Activated T-helper 1 cell treated with anti-CD3 and anti-CD28 coated beads, Interleukin-12 subunit alpha, Interleukin-12 subunit beta, Interleukin-2, Interleukin-4 antibody, amounts not matched to agents 30 ng/mL and 10 ng/mL and 1 ng/mL, durations not matched to agents 14 hours and 24 hours and 36 hours (primary cell): ENCODE measurements at places on chromosomes 12 and 14. TPM values are rescaled to one million over a fixed set of nuclear protein-coding genes. Genes with fewer than 3 reads are reported as not detected.

DEGS2 gene
- total RNA-seq = 0.31 and 1.1 TPM in 2 replicates

SSTR1 gene
- total RNA-seq = not detected in 2 replicates

DNA sequence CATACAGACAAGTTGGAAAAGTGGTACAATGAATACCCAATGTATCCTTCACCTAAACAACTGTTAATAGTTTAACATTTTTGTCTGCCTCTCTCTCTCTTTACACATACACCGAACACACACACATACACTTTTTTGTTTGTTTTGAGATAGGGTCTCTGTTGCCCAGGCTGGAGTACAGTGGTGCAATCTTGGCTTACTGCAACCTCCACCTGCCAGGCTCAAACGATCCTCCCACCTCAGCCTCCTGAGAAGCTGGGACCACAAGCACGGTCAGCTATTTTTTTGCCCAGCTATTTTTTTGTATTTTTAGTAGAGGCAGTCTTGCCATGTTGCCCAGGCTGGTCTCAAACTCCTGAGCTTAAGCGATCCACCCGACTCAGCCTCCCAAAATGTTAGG, 16.8 kb downstream of the ZCCHC8 start:
- no peaks in the 10 kb centered on the region for H3K27me3 ChIP-seq
- no peak for DNase-seq
- no peak overlapping the region for H3K27ac ChIP-seq
- peaks cover 53% of the 10 kb centered on the region for H3K36me3 ChIP-seq

DNA sequence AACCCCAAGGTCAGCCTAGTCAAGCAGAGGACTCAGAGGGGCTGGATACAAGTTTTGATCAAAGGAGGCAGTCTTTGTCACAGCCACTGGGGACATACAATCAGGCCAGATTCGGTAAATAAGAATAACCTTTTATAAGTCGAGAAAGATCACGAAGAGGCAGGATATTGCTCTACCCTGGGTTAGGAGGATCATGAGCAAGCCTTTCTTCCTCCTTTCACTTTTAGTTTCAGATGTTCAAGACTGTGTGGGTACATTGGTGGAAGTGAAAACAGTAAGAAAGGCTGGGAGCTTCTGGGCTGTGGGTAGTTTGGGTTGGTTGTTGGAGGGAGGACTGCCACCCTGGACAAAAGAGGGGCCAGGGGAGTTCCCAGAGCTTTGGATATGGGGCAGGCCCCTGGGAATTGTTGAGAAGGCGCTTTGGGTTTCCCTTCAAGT, 127.7 kb downstream of the SNAPC1 start:
- peak overlapping the region; percentile 3 for H3K4me3 ChIP-seq
- H3K36me3 ChIP-seq = peaks cover 3% of the 10 kb centered on the region
- peak; percentile 31 for DNase-seq
- peaks cover 13% of the 10 kb centered on the region for H3K27me3 ChIP-seq
- H3K4me1 ChIP-seq = peaks cover 15% of the 10 kb centered on the region

DNA sequence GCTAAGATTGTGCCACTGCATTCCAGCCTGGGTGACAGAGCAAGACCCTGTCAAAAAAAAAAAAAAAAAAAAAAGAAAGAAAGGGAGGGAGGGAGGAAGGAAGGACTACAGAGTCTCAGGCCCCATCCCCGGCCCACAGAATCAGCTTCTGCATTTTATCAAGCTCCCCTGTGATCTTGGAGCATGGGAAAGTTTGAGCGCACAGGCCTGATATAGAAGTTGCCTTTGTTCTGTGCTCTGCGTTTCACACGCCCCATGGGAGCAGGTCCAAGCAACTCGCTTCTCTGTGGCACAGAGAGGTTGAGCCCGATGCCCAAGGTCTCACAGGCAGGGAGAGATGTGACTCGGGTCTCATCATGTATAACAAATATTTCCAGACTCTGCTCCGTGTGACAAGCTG, 101.8 kb downstream of the PHETA1 start:
- no peak for DNase-seq
- H3K27ac ChIP-seq = no peak overlapping the region
- no peak overlapping the region for H3K4me3 ChIP-seq
- no peaks in the 10 kb centered on the region for H3K4me1 ChIP-seq

DNA sequence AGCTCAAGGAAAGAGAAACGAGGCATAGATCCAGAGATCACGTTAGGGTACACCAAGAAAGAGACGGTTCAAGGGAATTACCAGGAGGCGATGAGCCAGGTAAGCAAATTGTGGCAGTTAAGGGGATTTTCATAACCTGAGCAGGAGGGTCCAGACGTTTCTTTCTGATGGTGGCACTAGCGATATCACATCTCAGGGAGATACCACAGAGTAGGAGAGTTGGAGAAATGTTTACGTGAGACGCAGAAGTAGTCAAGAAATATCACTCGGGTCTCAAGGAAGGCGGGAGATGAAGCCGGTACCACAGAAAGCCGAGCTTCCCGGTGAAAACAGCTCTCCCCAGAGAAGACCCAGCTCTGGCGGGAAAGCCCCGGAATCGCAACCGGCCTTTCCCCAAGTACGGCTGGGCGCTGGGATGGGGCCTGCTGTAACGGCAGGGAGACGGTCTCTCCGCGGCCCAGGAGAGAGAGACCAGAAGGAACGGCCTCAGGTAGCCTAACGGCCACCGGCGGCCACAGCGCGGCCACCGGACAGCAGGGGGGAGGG, 485 bp downstream of the SENP1 start:
- peaks cover 8% of the 10 kb centered on the region for H3K36me3 ChIP-seq
- peaks cover 5% of the 10 kb centered on the region for H3K27me3 ChIP-seq
- no peak for DNase-seq
- peaks cover 48% of the 10 kb centered on the region for H3K4me1 ChIP-seq

- H3K27ac ChIP-seq = peak overlapping the region; percentile 40
- H3K4me1 ChIP-seq = peaks cover 57% of the 10 kb centered on the region
- H3K27me3 ChIP-seq = no peaks in the 10 kb centered on the region
- DNase-seq = no peak
Measured at GRCh38 chr12:116916714-116917114, 6.0 kb downstream of the FBXW8 start.

GRCh38 chr14:20934148-20934762, 21.0 kb upstream of the RNASE2 start:
- H3K36me3 ChIP-seq = no peaks in the 10 kb centered on the region
- H3K4me3 ChIP-seq = no peak overlapping the region
- H3K4me1 ChIP-seq = no peaks in the 10 kb centered on the region
- DNase-seq = no peak

GRCh38 chr12:19234981-19235871, 105.7 kb downstream of the PLEKHA5 start:
- no peak overlapping the region for H3K4me3 ChIP-seq
- H3K36me3 ChIP-seq = no peaks in the 10 kb centered on the region
- peaks cover 8% of the 10 kb centered on the region for H3K27me3 ChIP-seq
- no peak overlapping the region for H3K27ac ChIP-seq
- no peaks in the 10 kb centered on the region for H3K4me1 ChIP-seq

GRCh38 chr14:63686926-63687325, 40.9 kb downstream of the SGPP1 start:
- no peak for DNase-seq
- no peak overlapping the region for H3K4me3 ChIP-seq
- no peaks in the 10 kb centered on the region for H3K4me1 ChIP-seq
- H3K36me3 ChIP-seq = peaks cover 11% of the 10 kb centered on the region

GRCh38 chr12:75291014-75291413, 39.1 kb downstream of the CAPS2 start:
- no peaks in the 10 kb centered on the region for H3K4me1 ChIP-seq
- no peak overlapping the region for H3K4me3 ChIP-seq
- H3K36me3 ChIP-seq = no peaks in the 10 kb centered on the region
- H3K27ac ChIP-seq = no peak overlapping the region
- no peak for DNase-seq
- peaks cover 5% of the 10 kb centered on the region for H3K27me3 ChIP-seq

- H3K4me3 ChIP-seq = no peak overlapping the region
- peaks cover 27% of the 10 kb centered on the region for H3K27me3 ChIP-seq
- H3K27ac ChIP-seq = no peak overlapping the region
- no peaks in the 10 kb centered on the region for H3K36me3 ChIP-seq
- peaks cover 24% of the 10 kb centered on the region for H3K4me1 ChIP-seq
- DNase-seq = no peak
Measured at GRCh38 chr14:33792009-33792719, 158.7 kb downstream of the EGLN3 start.

DNA sequence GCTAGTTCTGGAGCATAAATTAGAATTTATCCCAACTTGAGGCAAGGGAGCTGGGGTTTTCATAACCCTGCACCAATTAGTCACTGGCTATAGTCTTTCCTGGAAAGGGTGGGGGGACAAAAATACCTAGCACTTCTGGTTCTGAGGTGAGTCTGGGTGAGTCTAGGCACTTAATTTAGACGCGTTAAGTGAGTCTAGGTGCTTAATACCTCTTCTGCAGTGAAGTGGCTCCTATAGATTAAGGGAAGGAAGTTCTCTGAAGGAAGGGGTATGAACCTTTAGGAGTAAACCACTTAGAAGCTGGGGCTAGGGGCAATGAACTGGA, 251.7 kb downstream of the EFCAB11 start:
- no peak overlapping the region for H3K27ac ChIP-seq
- peaks cover 2% of the 10 kb centered on the region for H3K27me3 ChIP-seq
- peaks cover 49% of the 10 kb centered on the region for H3K4me1 ChIP-seq
- no peak for DNase-seq
- H3K4me3 ChIP-seq = peak overlapping the region; percentile 7
- H3K36me3 ChIP-seq = peaks cover 4% of the 10 kb centered on the region
